ENCODE measurements at places on chromosomes 6 and 20. TPM values are rescaled to one million over a fixed set of nuclear protein-coding genes. Genes with fewer than 3 reads are reported as not detected.

The BMP5 gene
- not detected for total RNA-seq

The TMC2 gene
- total RNA-seq, result not detected

- peak; percentile 84 for DNase-seq
These were observed 323.6 kb downstream of the CD83 start for GRCh38 chr6:14440940-14441781.

- DNase-seq, result no peak
These were observed 113.7 kb downstream of the UNC5CL start for GRCh38 chr6:40925341-40925740.

- no peak for DNase-seq
These were observed 156.0 kb upstream of the MLN start for GRCh38 chr6:33959661-33960344.

The ULBP1 gene
- total RNA-seq, result 1.7 TPM

The THBS2 gene
- 519 TPM for total RNA-seq

DNA sequence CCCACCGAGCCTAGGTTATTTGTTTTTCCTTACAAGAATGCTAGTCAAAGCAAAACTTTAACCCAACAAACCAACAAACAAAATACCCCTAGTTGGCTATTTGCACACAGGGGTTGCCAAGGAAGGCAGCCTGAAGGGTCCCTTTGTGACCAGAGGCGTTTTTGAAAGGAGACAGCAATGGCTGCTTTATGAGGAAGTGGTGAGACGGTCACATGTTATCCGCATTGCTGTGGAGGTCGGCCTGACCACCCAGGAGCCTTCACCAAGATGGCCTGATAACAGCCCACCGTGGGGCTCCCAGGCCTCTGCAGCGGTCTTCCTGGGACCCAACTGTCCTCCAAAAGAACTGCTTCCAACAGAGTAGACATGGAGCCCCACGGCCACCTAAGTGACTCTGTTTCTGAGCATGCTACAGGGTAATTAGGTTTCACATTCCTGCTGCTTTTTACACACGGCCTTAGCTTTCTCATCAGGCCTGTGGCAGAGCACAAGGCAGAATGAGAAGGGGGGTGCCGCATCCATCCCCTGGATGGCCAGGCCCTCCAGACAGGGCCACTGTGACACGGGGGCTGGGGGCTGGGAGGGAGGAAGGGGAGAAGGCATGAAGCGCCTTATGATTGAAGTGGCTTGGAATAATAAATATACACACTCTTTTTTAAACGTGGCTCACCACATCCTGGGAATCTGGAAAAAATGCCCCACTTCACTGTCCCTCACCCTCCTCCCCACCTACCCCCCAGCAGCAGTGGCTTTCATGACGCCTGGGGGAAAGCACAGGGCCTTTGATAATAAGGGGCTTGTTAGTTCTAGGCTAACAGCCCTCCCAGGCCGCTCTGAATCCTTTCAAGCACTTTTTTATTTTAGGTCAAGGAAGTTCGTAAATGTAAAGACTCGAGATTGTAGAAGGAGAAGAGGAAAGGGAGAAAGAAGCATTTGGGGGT is 86.0 kb downstream of the CLIC5 start:
- no peak for DNase-seq
